ENCODE measurements at places on chromosomes 3 and 15.
A peak's percentile ranks its signal among the peaks of the same experiment; 100 is the strongest.

DNA sequence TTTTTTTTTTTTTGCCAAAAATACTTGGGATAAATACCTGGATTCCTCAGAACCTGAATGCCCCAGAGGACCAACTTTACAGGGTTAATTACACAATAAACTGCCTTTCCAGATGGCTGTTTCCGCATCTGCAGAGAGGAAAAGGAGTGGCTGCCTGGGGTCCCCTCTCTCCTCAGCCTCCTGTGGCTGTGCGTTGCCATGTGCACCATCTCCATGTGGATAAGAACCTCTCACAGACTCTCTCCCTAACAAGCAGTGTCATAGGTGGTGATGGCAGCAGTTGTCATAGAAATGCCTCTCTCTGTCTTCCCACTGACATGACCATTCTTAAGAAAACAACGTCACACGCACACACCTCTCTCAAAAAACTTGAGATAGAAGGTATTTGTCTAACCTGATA, 179.4 kb downstream of the RPLP1 start:
- no peak for DNase-seq

DNA sequence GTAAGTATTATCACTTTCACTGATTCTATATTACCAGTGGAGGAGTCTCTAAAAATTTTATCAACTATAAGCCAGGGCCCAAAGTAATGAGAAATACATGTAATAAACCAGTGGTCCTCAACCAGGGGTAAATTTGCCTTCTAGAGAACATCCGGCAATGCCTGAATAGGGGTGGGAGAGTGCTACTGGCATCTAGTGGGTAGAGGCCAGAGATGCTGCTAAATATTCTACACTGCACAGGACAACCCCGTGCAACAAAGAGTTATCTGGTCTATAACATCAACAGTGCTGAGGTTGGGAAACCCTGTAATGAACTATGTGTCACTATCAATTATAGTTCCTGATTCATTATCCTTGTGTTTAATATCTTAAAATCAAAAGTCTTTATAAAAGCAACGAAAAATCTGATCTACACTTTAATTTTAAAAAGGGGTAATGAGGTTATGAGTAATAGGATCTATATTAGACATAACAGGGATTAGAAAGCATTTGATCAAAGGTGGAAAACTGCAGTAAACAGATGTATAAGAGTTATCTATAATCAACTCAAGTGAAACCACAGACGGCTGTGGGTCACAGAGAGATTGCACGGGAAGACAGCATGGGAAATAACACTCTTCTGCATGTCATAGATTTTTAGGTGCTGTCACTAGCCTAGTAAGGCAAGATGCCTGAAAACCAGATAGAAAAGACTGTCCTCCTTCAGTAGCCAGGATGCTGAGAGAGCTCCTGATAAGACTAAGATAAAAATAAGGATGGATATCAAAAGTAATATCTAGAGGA, 2.0 kb downstream of the LYSMD2 start:
- no peak for DNase-seq

GRCh38 chr3:170132335-170132734, 49.2 kb downstream of the PHC3 start:
- DNase-seq = no peak

GRCh38 chr3:55636300-55637195, 149.4 kb upstream of the WNT5A start:
- DNase-seq = no peak

- no peak for DNase-seq
These were observed 199.1 kb downstream of the FOXP1 start for GRCh38 chr3:71384388-71384787.

- no peak for DNase-seq
These were observed 178.9 kb downstream of the SV2B start for GRCh38 chr15:91278951-91279350.

GRCh38 chr3:99467420-99467819, 171.0 kb upstream of the COL8A1 start:
- no peak for DNase-seq

GRCh38 chr15:42595626-42596240, 20.3 kb downstream of the STARD9 start:
- DNase-seq = no peak

DNA sequence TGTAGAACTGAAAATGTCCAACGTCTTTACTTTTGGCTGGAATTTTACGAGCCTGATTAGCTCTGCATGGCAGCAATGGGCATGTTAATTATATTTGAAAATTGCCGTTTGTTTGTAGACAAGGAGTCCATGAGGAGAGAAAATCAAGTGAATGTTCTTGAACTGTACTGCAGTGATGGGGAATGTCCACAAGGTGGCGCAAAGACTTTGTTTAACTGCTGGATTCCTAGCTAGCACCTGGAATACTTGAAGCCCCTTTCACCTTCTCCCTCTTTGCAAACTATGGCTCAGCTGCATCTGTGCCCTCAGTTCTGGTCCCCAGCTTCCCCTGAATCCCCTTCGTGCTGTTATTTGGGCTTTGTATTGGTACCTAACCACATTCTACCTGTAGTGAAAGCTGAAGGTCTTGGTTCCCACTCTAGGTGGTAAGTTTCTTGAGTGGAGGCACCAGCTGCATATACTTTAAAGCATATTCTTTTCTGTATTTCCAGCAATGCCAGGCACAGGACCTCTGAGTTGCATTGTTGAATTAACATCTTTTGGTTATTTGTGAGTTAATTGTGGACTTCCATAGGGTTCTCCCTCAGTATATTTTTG, 25.3 kb downstream of the EXOG start:
- peak; percentile 8 for DNase-seq

Data from activated T-cell treated with anti-CD3 and anti-CD28 coated beads for 48 hours (primary cell).